ENCODE measurements at places on chromosomes 11 and 22.

- no peak for DNase-seq
These were observed 361.7 kb downstream of the INSC start for GRCh38 chr11:15476371-15476917.

- DNase-seq: no peak
These were observed 222.8 kb downstream of the CEP164 start for GRCh38 chr11:117550466-117550865.

DNA sequence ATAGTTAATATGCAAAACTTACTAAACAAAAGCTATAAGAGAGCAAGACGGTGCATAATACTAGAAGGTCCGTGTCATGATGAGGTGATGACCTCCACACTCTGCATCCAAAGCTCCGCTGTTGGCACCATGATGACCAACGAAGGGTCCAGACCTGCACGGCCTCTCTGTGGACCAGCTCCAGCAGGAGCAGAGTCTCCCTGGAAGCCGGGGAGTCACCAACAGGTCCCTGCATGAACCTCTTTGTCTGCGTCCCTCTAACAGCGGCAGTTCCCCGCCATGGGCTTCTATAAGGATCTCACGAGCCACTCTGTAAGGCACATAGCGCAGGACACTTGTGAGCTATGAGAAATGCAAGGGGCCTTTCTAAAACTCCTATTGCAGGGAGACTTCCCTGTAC lies 517.3 kb downstream of the BRD1 start:
- DNase-seq: no peak

GRCh38 chr11:102513869-102514268 lies 16.7 kb downstream of the MMP7 start:
- DNase-seq: no peak

- no peak for DNase-seq
These were observed 12.0 kb downstream of the PDHX start for GRCh38 chr11:34928268-34928959.

- DNase-seq: no peak
These were observed 170.8 kb downstream of the BUD13 start for GRCh38 chr11:116601814-116602636.

- DNase-seq: no peak
These were observed 67.5 kb downstream of the ARFGAP2 start for GRCh38 chr11:47109051-47109726.

DNA sequence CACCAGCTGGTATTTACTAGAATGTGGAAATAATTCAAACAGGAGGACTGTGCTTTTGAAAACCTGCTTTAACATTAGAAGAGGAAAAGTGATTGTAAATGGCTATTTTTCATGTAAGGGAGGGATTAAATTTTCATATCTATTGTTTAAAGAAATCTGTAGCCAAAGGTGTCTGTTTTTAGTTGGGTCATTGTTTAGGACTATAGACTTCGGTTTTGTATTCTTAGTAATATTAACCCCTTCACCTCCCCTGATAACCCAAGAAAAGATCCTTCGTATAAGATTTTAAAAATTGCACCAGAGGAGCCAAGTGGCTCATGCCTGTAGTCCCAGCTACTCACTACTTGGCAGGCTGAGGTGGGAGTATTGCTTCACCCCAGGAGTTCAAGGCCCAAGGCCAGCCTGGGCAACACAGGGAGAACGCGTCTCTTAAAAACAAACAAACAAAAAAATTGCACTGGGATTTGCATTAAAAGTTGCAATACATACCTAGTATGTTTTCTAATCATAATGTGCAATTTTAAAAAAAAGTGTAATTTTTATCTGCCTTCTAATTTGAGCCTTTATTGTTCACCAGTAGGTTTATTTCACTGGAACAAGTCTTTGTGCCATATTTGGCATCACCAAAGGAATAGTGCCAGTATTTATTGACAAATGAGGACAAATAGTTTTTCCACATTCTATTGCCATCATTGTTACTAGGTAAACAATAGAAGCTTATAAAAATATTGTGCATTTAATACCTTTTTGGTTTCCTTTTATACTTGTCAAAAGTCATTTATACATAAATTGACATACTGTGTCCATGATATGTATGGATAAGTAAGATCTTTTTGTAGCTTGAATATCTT lies 34.3 kb downstream of the MTMR3 start:
- no peak for DNase-seq

- no peak for DNase-seq
These were observed 24.3 kb downstream of the FAM118A start for GRCh38 chr22:45334068-45334467.

- DNase-seq: no peak
These were observed 15.6 kb downstream of the ACP2 start for GRCh38 chr11:47233051-47233450.

DNA sequence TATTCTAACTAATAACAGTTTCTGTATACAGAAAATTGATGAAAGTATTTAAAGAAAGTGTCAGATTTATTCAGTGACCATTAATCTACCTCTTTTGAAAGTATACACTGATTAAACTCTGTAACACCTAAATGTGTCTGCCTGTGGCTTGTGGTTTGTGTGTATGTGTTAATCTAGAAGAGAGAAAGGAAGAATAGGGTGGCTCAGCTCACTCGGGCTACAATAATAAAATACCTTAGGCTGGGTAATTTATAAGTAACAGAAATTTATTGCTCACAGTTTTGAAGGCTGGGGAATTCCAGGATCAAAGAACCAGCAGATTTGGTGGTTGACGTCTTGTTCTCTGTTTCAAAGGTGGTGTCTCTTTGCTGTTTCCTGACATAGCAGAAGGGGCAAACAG lies 13.6 kb upstream of the OR5AS1 start:
- DNase-seq: no peak

- no peak for DNase-seq
These were observed 33.4 kb upstream of the LYVE1 start for GRCh38 chr11:10601837-10602236.

GRCh38 chr22:36360871-36361383 lies 26.8 kb downstream of the MYH9 start:
- DNase-seq: no peak

DNA sequence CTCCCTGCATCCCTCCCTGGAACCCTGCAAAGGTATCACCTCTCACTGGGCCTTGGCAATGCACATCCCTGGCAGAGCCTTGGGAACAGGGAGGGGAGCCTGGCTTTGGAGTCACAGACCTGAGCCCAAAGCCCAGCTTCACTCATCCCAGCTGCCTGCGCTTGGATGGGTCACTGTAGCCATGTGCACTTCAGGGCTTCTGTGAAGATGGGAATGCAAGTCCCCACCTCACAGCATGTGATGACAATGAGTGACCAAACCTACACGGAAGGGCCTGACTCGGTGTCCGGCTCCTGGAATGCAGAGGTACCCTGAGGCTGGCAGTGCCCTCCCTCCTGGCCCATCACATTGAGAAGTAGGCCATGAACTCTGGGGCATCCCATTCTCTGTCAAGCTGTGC lies 22.8 kb upstream of the BAIAP2L2 start:
- no peak for DNase-seq

DNA sequence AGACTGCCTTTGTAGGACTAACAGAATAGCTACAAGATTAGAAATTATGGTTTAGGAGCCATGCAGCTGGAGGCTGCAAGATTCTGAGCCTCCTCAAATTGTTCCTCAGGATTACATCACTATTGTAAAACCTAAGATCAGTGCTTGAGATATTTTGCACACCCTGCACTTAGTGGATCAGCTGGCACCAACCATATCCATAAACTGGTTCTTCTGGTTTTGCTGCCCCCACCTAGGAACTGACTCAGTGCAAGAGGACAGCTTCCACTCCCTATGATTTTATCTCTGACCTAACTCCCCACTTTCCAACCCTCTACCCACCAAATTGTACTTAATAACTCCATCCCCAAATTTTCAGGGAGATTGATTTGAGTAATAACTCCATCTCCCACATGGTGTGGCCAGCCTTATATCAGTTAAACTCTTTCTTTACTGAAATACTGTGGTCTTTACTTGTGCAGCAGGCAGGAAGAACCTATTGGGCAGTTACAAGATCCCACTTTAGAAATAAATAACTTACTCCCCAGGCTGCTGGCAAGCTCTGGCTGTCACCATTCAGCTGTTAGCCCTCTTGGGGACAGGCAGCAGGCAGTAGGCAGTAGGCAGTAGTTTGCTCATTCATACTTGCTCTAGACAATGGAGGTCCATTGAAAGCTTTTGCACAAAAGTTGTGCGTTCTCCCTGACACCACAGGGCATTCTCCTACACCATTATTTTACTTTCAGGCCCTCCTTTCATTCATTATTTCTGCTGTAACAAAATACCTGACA lies 119.0 kb downstream of the SLC17A6 start:
- DNase-seq: no peak

- DNase-seq: no peak
These were observed 117.2 kb upstream of the BMAL1 start for GRCh38 chr11:13160346-13160745.

DNA sequence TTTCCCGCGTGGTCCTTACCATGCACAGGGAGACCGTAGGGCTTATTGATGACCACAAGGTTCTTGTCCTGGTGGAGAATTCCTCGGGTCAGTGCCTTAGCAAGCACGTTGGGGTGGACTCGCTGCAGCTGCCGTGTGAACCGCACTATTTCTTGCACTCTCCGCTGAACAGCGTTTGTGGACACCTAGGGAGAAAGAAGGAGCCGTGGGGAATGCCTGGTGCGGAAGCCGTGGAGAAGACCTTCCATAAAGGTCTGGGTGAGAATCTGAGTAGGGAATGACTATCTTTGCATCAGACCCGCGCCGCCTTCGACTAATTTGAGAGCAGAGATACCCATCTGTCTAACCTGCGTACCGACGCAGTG lies 597 bp downstream of the RPUSD4 start:
- no peak for DNase-seq

- no peak for DNase-seq
These were observed 120.3 kb upstream of the ZBED5 start for GRCh38 chr11:10978198-10978597.

DNA sequence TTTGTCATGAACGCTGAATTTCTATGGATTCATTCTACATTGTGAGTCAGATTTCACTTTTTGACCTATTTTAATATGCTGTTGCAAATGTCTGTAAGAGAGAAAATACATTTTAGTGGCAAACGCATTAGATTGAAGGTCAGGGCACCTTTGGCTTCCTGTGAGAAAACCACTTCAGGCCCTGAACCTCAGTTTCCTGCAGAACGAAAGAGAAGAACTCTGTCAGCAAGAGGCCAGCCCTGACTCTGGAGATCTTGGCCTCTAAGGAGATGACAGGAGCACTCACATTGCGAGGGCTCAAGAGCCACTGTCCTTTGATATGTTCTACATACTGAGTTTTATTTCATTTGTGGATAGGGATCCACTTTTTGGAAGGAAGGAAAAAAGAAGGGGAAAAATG lies 83.6 kb downstream of the KCNJ1 start:
- no peak for DNase-seq

- DNase-seq: no peak
These were observed 6.7 kb downstream of the KCNE3 start for GRCh38 chr11:74460481-74461154.

GRCh38 chr11:9265211-9266131 lies at the start of gene DENND5A:
Gene DENND5A, minus strand, starts transcription at chr11:9265350. Its CDS starts 281 bp downstream, at chr11:9265069.
- peak; percentile 83 for DNase-seq

DNA sequence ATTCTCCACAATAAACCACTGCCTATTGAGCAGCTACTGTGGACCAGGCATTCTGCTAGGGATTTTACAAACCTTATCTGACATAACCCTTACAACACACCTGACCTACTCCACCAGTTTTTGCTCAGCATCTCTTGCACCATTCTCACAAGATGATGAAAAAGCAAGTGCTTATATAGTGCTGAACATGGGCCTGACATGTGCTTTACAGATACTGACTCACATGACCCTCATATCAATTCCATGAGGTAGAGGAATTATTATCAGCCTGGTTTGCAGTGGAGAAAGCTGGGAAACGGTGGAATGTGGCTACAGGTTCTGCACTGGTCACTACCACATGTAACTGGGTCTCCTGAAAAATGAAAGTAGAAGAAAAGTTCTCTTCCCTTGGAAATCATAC lies 37.5 kb upstream of the PANX1 start:
- no peak for DNase-seq

GRCh38 chr11:31822927-31823643 lies 12.0 kb upstream of the PAX6 start:
- DNase-seq: no peak

DNA sequence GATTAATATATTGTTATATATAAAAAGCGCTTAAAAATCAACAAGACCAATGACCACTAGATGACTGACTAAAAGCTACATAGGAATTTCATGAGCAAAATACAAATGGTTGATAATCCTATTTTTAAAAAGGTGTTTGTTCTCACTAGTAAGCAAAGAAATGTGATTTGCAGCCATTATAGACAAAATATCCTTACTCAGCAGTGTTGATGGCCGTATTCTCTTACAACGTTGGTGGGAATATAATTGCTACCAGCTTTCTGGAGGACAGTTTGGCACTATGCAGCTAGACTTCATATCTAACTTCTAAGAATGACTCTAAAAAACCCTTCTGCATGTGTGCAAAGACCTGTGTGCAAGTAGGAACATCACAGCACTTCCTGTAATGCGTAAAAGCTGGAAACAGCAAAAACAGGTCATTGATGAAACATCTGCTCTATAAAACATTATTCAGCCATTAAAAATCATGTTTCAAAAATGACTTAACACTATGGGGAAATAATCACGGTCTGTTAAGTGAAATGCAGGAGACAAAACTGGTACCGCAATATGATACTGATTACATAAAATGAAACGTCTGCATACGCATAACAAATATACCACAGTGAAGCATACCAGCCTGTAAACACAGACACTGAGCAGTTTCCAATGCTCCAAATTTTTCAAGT lies 70.1 kb upstream of the LINC01488 start:
- no peak for DNase-seq

DNA sequence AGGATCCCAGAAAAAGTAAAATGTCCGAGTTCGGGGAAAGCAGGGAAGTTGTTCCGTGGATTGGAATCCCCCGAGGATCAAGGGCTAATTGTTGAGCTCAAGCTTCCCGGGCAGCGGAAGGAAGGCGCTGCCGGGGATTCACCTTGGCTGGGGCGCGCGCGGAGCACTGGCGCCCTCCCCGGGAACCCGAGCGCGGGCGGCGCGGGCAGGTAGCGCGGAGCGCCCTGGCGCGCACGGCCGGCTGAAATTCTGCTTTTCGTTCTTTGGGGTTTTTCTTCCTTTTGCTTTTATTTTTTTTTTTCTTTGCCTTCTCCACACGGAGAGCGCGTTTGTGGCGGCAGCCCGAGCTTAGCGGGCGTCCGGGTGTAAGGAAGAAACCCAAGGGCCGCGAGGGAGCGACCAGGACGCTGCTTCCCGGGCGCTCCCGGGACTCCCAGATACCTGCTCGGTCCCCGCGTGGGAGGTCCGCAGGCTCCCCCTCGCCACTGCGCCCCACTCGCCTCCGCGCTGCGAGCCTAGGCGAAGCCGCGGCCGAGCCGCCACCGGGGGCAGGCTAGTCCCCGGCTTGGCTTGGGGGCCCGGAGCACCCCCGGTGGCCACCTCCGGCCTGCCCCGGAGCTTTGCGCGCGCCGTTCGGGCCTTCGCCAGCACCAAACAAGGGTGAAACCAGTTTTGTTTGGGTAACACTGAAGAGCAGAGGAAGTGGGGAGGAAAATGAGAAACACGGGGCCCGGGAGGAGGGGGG lies 4.8 kb upstream of the IGF2 start:
- DNase-seq: no peak

All from kidney glomerular epithelial cell (primary cell).